ENCODE measurements at places on chromosomes 11 and 22.

DNA sequence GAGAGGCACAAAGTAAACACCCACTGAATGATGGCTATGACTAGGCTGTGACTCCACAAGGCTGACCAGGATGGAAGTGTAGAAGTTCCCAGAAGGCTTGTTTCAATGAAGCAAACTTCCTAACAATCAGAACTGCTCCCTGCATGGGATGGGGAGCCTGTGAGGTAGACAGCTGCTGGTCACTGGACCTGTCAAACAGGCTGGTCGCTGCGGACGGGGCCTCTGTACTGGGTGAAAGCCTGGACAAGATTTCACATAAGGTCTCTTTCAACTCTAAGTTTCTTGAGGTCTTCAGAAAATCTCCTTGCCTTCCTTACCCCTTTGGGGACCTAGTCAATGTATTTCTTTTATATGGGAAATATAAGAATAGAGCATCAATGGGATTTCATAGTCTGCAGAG lies 438.2 kb downstream of the BUD13 start:
- no peak for DNase-seq

DNA sequence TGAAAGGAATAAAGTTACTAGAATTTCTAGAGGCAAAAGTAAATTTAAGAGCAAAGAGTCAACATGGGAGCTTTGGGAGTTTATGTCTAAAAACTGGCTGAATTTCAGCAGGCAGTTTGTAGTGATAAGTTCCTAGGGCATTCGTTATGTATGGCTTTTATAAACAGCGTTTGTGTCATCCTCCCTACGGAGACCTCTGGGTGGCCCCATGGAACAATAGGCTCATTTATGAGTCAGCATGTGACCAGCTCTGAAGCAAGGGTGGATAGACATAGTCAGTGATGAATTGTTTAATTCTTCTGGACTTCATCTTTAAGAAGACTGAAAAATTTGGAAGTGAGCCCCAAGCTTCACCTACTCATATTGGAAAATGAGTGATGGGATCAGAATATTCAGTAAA lies 37.1 kb downstream of the SVIP start:
- DNase-seq = no peak

- DNase-seq = no peak
Measured at GRCh38 chr22:39699631-39700360, 129.2 kb downstream of the CACNA1I start.

DNA sequence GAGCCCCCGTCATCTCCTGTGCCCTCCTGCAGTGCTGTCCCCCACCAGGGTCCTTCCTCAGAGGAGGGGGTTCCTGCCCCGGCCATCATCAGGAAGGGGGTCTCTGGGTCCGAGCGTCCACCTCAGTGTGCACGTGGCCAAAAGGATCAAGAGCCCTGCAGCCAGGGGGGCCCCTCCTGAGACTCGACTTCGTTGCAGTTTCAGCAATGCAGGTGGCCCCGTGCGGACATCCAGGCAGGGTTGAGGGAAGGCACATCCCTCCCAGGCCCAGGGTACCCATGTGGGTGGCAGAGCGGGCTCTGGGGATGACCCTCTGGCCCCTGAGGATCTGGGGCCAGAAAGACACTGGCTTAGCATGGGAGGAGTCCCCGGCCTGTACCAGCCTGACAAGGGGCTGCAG lies 41.3 kb downstream of the LRP5 start:
- no peak for DNase-seq

- no peak for DNase-seq
Measured at GRCh38 chr11:36156161-36156816, 132.9 kb downstream of the COMMD9 start.

- no peak for DNase-seq
Measured at GRCh38 chr11:86580535-86580934, 91.9 kb downstream of the ME3 start.

DNA sequence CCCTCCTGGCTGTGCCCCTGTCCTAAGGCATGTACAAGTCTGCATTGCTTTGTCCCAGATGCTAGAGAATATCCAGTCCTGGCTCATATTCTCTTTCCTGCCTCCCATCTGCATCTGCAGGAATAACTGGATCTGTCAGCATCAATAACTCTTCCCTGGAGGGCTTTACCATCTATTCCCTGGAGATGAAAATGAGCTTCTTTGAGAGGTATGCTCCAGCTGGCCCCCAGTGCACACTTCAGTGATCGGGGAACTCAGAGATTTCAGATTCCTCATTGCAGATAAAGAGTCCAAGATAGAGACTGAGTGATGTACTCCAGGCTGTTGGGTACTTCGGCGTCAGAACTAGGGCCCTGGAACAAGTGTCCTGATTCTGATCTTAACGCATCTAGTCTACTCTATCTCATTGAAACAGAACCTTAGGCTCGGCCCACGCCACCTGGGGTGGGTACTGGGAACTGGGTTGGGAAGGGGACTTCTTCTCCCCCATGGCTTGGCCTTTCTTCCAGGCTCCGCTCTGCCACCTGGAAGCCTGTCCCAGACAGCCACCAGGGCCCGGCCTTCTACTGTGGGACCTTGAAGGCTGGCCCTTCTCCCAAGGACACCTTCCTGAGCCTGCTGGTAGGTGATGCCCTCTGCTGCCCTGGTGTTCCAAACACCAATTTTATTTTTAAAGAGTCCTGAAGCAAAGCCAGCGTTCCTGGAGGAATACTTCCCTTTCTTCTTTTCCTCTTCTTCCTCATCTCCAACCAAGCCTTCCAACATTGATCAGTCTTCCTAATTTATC lies 17.8 kb upstream of the GLB1L2 start:
- DNase-seq = no peak

- DNase-seq = no peak
Measured at GRCh38 chr11:96152623-96153022, 190.4 kb downstream of the MAML2 start.

DNA sequence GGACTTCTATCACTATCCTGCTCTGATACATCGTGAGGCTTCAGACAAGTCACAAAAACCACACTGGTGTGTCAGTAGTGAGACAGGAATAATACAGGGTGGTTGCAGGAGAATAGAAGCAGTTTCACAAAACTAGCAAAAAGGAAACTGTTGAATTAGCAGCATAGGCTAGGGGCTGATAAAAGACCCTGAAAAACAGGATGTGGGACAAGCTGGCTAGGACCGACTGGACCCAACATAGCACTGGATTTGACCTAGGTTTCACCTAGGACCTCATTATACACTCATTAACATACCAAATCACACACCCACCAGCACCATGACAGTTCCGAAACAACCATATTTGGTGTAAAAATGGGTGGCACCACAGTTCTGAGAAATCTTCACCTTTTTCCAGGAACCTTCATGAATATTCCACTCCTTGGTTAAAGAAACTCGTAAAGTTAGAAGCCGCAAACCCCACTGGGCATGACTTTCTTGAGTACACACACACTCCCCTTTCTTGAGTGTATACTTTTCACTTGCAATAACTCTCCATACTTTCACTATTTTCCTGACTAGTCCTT lies 76.2 kb downstream of the SLC1A2 start:
- DNase-seq = no peak

DNA sequence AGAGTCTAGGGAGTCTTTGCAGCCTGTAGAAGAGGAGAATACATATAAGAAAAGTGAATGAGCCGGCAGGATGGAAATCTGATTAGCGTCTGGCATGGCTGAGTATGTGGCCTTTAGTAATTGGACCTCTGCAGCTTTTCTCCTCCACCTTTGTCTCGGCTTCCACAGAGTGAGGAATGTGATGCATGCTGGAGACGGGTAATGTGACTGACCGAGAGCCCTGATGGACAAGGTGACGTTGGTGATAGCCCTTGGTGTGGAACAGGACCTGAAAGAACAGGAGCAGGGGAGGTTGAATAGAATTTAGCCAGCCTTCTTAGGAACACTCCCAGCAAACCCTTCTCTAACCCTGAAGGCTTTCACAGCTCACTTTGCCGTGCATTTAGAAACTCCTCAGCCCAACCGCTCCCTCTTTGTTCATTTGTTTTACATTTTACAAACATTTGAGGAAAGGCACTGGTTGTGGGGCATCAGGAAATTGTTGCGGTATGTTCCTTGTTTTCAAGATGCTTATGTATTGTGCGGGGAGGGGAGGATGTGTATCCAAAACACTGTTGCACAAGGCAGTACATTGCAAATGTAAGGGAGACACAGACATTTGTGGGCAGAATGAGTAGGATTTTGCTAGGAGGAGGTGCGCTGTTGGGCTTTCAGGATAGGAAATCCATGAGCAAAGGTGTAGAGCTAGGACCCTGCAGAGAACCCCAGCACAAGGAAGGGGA lies 6.9 kb downstream of the GTPBP1 start:
- DNase-seq = no peak

DNA sequence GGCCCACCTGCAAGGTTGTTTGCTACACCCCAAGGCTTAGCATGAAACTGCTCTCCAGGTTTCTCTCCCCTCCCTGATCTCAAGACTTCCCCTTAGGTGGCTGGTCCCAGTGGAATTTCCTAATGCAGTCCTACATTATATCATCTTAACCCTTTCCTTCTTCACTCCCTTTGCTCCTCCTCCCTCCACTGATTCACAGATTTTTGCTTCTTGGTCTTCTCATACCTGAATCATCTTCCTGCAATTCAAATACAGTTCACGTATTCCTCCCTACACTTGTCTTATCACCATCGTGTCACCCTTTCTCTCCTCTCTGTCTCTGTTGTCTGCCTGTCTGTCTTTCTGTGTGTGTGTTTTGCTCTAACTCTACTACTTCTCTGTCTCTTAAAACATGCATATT lies 17.0 kb downstream of the MMP10 start:
- no peak for DNase-seq

DNA sequence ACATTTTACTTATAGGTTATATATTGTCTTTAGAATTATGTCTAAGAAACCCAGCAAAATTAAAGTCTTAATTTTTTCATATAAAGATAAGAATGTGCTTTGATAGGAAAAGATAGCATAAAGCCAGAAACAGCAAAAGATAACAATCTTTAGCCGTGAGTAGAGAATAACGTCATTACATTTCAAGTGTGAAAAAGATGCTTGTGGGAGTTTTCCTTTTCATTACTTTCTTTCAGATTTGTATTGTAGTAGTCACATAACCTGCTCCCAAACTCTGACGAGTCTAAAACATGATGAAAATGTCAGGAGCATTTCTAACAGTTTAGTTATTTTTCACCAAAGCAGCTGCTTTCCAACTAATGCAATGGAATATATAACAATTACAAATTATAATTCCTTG lies 31.3 kb downstream of the ARFGAP3 start:
- DNase-seq = no peak

DNA sequence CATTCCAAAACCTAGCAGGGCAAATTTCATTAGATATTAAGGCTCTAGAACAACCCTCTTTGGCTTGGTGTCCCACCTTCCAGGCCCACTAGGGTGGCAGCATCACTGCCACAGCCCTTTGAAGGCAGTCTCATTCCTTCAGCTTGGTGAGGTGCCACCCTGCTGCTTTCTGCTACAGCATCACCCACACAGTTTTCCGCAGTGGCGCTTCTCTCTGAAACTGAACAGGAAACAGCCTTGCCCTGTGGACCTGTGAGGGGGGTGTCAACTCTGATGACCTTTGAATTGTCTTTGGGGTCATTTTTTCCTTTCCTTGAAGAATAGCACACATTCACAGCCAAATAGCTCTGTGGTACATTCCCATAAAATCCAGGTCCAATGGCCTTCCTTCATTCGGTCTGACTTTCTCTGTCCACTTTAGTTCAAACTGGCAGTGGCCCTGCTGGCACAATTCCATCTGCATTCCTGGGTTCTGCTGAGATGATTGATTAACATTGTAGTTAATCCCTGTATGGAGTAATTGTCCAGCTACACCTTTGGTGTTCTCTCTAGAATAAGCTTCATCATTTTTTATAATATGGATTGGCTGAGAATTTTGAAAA lies 251.9 kb upstream of the FAT3 start:
- DNase-seq = no peak

DNA sequence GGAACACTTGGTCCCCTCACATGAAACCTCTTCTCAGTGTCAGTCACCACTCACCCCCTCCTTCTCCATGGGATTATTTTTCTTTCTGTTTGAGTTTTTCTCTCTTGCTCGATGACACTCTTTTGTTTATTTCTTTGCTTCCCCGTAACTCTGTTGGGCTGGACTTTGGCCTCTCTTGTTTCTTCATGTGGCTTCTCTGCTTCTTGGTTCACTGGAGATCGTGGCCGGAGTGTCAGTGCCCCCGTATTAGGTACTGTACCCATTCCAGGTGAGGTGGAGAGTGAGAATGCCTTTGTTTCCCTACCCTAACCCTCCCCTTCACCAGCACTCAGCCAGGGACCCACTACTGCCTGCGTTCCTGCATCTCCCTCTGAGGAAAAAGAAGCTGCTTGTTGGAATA lies 32.5 kb downstream of the CYB5R2 start:
- no peak for DNase-seq

- DNase-seq = no peak
Measured at GRCh38 chr11:63680834-63681320, 423 bp upstream of the RTN3 start.

DNA sequence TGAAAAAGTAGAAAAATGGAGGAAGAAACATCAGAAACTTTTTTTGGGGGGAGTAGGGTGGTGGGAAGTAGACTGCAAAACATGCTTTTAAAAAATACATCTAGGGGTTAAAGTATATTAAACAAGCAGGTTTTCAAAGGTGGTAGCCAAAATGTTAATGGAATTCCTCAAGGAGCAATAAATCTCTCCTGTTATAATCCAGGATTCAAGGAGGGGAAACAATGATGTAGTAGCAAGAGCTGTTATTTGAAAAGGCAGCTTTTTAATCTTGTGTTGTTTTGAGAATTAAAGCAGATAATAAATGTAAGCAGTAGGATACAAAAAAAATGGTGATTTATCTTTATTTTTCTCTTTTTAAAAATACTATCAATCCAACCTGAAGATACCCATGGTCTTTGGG lies 736.5 kb upstream of the CCDC90B start:
- DNase-seq = no peak

- DNase-seq = no peak
Measured at GRCh38 chr11:46452918-46453517, 61.4 kb upstream of the CHRM4 start.

- DNase-seq = no peak
Measured at GRCh38 chr11:131157678-131158077, 212.7 kb upstream of the NTM start.

DNA sequence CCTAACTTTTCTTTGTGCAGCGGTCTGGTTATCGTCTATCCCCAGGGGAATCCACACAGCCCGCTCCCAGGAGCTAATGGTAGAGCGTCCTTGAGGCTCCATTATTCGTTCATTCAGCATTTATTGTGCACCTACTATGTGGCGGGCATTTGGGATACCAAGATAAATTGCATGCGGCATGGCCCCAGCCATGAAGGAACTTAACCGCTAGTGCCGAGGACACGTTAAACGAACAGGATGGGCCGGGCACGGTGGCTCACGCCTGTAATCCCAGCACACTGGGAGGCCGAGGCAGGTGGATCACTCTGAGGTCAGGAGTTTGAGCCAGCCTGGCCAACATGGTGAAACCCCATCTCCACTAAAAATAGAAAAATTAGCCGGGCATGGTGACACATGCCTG lies 11.2 kb downstream of the TMEM121B start:
- DNase-seq = no peak

DNA sequence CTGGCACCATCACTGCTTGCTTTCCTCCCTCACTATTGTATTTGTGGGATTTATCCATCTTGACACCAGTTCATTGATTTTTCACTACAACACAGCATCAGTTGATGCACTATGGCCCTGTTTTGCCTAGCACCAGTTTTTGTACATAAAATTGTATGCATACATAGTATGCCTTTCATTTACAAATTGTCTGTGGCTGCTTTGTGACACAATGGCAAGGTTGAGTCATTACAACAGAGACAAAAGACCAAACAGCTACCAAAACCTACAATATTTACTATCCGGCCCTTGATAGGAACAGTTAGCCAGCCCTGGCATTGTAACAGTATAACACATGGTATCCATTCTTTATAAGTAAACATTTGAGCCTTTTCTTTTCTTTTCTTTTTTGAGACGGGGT lies 150.3 kb downstream of the LDLRAD3 start:
- DNase-seq = no peak

- no peak for DNase-seq
Measured at GRCh38 chr11:115761348-115761747, 257.1 kb upstream of the CADM1 start.

Measured in umbilical cord (tissue), 2 donors.